Activated CD4-positive, CD25-positive, alpha-beta regulatory T cell (primary cell): ENCODE measurements at places on chromosomes 12 and 14.

DNA sequence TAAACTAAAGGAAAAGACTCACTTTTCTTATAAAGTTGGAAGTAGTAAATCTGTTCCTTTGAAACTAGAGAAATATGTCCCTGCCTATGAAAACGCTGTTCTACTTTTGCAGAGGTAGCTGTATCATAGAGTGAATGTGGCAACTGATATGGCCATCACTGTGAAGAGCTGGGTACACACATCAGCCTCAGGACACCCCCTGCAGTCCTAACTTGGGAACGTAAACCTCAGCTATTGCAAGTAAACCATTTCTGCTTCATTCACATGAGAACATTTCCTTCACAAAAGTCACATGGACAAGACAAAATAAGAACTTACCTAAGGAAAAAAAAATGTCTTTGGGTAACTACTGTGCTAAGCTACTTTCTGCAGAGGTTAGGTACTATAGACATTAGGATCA lies 233.3 kb upstream of the PPFIA2 start:
- DNase-seq = no peak

DNA sequence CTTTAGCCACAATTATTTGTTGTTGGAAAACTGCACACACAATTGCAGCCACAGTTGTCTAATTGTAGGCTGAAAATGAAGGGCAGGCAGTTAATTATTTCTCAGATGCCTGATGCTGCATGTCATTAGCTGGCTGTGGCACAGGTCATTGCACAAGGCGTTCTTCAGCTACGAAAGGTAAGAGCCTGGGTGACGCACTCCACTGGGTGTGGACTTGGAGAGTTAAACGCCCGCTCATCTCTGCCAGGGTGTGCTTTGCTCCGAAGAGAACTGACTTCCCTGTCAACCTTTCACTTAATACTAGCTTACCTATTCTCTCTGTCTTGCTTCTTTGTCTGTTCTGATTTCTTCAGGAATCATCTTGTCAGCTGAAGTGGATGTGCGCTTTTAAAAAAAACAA lies 91.4 kb upstream of the CPM start:
- no peak for DNase-seq

DNA sequence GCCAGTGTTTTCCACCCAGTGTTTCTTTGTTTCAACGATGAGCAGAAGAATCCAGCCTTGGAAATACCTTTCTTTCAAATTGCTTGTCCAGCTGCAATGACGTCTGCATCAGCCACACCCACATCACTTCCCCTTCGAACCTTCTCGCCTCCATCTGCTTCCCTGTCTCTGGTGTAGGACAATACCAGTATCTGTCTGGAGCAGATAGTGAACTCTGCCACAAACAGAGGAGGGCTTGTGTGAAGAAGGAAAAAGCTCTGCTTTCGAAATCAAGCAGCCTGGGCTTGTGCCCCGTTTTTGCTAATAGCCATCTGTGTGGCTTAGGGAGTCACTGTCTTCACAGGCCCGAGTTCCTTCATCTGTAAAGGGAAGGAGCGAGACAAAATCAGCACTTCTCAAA lies 415.4 kb downstream of the ZFP36L1 start:
- DNase-seq = no peak

DNA sequence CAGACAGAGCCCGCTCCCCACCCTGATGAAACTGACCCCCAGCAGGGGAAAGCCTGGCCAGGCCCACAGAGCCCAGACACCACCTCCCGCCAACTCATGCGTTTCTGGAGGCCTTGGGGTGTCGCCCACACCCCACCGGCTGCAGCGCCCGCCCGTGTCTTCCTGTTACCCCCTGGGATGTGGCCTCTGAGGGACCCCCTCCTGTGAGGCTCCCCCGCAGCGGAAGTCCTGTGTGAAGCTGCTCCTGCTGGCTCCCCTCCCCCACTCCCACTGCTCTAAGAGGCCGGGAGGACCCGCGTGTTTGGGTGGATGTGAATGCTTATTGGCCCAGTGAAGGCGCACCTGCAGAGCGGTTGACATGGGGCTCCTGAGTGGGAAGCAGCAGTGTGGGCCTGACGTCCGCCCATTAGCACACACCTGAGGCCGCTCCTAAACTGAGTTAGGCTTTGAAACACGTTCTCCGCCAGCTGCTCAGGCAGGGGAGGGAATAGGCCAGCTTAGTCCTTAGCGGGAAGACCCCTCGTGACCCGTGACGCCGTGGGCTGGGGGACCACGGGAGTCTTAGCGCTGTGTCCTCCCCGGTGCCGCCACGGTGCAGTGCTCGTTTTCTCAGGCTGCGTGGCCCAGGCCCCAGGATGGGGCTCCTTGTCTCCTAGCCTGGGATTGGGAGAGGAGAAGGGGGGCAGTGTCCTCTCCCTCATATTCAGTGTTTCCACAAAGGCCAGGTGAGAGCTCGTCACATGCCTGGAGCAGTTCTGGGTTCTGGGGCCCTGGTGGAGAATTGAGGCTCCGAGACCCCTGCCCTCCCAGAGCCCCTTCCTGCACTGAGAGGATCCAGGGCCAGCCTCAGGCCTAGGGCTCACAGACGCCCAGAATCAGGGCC lies 323.4 kb upstream of the SFSWAP start:
- DNase-seq = no peak

- no peak for DNase-seq
Measured at GRCh38 chr12:26629864-26630263, 203.1 kb downstream of the ITPR2 start.

GRCh38 chr12:2431810-2432209 lies 363.0 kb upstream of the FKBP4 start:
- DNase-seq = no peak

DNA sequence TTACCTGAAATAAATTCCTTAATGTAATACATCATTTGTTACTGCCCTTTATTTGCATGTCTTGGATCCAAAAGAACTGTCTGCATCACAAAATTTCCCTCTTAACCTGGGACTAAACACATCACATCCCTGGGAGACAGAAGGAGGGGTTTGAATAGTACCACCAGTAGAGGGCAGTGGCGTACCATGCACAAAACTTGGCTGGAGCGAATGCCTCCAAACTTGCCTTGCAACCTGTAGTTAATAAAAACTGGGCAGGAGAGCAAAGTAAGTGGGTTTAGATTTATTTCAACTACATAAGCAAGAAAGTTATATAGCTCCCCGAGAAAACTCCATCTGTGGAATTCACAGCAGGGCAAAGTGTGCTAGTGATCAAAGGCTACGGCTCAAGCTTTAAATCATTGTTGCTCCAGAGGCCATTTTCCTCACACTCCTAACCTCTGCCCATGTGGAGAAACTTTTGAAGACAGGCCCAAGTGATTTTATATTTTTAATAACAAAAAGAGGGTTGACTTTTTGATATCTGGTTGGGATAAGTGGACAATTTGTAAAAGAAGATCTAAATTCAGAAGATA lies 1176.7 kb upstream of the SEL1L start:
- no peak for DNase-seq

GRCh38 chr14:100603341-100604120 lies 16.3 kb upstream of the BEGAIN start:
- DNase-seq = no peak

- no peak for DNase-seq
Measured at GRCh38 chr14:24943024-24943423, 106.9 kb downstream of the STXBP6 start.

GRCh38 chr14:20830831-20831230 lies 28.2 kb upstream of the RNASE1 start:
- no peak for DNase-seq

- no peak for DNase-seq
Measured at GRCh38 chr14:103207388-103208072, 84.3 kb downstream of the TNFAIP2 start.

DNA sequence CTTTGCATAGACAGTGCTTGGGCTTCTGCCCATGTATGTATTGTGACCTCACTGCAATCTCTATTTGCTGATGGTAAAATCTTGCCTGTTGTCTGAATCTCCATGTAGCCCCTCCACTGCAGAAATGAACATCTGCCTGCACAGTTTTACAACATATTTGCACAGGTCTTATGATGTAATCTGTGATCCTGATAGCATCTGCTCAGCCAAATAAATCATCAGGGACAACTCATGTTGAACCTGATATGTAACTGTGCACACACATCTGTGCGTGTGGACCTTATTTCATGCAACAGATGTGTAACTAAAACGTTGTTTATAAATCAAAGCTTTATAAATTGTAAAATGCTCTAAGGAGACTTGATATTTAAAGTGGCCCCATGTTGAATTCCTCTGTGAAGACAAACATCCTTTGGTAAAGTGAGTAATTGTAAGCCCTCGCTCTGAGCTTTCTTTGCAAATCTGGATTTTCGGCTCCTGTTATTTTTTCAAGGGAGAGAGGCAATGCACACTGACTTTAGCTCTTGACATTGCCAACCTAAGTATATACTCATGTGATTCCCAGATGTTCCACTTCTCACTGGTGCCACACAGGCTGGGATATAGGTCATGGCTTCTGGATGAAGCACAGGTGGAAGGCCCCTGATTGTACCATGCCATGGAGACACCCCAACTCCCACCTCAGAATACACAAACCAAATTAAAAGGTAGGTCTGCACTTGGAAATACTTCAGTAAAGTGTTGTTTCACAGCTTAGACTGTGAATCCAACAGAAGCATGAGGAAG lies 371.3 kb downstream of the GRIN2B start:
- DNase-seq = no peak

GRCh38 chr14:88975043-88975830 lies 150.8 kb downstream of the TTC8 start:
- no peak for DNase-seq

DNA sequence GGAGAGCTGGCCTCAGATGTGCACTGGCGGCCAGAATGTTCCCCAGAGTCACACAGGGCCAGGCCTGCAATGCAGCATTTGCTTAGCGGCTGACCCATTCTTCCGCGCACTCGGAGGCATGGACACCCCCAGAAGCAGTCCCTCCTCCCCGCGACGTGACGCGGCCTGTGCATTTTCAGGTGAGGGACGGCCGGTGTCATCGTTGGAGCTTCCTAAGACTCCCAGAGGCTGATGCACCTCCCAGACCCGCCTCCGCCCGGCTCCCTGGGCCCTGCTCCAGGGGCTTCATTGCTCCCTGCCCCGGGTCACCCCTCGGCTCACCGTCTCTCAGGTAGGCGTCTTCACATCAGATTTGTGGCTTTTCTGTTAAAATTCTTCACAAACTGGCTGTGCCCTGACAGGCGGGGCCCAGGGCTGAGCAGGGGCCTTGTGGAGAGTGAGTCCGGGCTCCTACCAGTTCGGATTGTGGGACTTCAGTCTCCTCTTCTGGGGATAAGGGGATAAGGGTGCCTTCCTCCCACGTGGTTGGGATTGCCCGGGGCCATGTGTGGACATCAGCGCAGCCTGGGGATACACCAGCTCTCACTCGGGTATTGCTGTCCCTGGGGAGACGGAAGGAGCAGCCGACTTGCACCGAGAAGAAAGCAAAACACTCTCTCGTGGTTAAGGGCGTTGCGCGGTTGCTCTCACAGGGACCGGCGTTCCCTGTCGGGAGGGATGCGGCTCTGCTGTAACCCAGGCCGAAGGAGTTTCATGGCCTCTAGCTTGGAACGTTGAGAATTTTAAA lies 249.1 kb downstream of the ADGRD1 start:
- DNase-seq = no peak

DNA sequence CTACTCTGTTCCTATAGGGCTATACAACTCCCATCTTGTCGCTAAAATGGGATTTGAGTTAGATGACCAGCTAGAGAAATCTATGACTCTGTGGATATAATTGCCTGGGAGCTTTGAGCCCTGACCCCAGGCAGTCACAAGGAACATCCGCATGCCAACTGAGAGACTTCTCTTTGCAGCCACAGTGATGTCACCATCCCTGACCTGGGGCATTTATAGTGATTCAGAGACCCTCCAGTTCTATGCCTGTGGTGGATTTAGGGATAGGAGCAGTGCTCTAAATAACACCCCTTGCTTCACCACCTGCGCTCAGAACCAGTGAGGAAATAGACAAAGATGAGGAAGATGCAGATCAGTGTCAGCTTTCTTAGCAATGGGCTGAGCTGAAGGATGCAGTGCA lies 86.2 kb downstream of the RIN3 start:
- DNase-seq = no peak

- DNase-seq = no peak
Measured at GRCh38 chr12:102903337-102904007, 13.6 kb downstream of the PAH start.

DNA sequence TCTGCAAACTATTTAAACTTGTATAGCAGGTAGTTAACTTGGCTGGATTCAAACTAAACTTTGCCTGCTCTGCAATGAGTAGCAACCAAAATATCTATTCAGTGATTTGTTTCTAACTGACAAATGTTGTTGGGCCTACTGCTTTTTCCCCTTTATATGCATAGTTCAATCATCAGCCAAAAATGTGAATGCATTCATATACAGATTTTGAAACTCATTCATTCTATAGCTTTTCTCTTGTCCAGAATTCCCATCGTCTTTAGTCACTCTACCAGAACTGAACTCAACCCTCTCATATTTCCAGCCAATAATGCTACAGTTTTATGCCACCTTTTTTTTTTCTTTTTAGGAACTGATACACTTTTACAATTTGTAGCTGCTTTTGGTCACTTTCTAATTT lies 599.8 kb downstream of the RPL10L start:
- no peak for DNase-seq

DNA sequence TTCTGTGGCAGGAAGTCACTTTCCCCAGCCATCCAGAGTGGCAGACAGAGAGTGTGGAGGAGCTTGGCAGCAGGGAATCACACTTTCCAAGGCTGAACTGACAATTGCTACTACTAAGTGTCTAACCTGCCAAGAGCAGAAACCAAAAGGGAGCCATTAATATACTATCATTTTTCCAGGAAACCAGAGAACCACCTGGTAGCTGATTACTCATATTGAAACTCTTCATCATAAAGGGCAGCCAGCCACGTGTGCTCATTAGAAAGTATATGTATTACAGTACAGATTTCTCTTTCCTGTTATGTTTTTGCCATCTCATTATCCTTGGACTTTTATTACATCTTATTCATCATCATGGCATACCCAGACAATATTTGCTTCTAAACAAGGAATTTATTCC lies 374.9 kb downstream of the GXYLT1 start:
- DNase-seq = no peak

DNA sequence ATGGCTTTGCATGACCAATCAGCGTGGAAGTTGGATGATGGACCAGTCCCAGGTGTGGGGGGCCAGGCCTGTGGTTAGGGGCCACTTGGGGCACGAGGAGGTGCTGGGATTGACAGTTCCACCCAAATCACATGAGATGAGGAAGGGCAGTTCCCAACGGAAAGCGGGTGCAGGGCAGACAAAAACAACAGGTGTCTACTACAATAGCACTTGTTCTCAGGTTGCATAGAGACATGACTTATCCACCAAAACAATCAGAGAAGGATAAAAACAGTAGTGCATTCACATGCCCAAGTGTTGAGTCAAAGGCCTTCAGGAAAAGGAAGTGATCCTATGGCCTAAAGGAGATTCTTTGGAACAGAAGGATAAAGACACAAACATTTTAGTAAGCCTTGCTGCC lies 14.6 kb upstream of the EIF2B2 start:
- DNase-seq = no peak

GRCh38 chr14:68460541-68460940 lies 332.3 kb downstream of the ZFP36L1 start:
- DNase-seq = no peak
